C1 segment of cervical spinal cord (tissue), 14 donors: ENCODE measurements at places on chromosomes 3 and 15.

GRCh38 chr3:11522398-11522715 lies 121.4 kb downstream of the VGLL4 start:
- DNase-seq: no peak

GRCh38 chr15:75167588-75168350 lies 33.9 kb upstream of the C15orf39 start:
- no peak for DNase-seq

DNA sequence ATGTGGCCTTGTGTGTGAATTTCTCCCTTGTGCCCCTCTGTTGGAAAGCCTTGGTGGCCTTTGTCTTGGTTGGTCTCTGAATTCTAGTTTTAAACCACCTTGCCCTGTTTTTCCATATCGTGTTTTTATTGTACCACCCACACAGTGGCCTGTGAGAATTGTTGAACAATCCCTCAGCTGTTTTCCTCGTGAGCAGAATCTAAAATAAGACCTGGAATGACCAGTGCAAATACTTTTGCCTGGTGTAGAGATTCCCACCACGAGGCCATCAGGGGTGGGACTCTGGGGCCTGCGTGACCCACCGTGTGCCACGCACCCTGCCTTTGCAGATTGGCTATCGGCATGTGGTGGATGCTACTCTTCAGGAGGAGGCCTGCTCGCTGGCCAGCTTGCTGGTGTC lies 19.0 kb upstream of the CLEC3B start:
- no peak for DNase-seq

- no peak for DNase-seq
These were observed 26.8 kb downstream of the RAB6B start for GRCh38 chr3:133868758-133869475.

DNA sequence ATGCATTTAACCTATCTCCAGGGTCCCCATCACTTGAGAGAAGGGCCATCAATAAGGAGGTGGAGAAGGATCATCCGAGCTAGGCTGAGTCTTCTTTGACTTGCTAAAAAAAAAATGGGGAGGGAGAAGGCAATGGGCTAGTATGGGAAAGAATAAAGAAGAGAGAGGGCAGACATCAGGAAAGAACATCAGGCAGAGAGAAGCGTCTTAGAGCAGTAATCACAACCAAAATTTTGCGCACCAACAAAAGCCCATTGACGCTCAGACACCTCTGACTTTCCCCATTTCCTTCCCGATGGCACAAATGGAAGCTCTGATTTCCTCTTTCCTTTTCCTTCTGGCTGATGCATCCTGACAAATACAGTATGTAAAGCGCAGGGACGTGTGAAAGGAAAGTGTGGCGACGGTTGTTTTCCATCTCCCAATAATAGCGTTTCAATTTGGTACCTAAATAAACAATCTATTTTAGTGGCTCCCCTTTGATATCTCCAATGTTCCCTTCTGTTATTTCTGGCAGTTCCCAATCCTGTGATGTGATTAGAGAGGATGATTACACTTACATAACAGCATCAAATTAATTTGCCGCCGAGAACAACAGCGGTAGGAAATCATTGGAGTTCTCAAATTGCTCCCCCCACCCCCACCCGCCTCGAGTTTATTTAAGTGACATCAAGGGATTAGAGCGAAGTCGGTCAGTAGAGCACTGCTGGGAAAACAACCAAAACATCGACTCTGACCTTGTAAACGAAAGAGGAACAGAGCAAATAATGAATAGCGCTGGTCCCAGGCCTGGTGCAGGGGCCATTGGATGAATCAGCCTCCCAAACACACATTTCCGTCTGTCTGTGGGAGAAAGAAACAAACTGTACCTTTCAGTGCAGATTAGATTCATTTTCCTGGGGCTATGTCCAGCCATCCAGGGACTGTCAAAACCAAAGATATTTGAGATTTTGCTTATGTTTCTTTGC lies 273.3 kb upstream of the ICE2 start:
- no peak for DNase-seq

DNA sequence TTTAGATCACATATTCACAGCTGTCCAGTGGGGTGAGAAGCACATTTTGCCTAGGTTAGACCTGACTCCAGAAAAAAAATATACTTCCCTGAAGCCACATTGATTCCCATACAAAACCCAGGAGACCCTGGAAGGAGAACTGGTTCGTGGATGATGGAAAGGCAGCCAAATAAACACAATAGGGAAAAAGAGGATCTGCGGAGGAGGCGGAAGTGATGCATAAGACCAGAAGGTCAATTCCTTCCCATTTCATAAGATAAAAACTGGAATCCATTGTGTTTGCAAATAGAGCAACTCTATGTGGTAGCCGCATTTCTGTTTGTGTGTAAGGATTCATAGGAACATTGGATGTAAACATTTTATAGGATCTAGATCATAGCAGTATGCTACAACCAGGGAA lies 781.9 kb upstream of the GRM7 start:
- DNase-seq: no peak

DNA sequence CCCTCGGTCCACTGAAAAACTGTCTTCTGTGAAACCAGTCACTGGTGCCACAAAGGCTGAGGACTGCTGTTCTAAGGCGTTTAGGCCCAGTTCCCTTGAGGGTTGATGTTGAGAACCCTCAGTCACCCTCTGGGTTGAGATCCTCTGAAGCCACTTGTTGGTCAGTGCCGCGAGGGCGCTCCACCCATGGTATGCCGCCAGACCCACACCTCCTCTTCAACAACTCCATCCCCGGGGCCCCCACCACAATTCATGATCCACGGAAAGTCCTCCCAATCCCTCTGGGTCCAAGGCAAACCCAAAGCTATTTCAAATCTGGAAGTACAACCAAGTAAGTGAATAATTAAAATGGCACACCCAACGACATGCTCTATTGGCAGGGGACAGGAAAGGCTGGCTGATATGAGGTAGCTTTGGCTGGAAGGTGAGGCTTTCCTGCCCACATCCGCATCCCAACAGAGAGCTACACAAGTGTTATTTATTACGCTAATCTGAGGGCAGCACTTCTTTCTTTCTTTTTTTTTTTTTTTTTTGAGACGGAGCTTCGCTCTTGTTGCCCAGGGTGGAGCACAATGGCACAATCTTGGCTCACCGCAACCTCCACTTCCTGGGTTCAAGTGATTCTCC lies 58.1 kb downstream of the XXYLT1 start:
- DNase-seq: no peak

DNA sequence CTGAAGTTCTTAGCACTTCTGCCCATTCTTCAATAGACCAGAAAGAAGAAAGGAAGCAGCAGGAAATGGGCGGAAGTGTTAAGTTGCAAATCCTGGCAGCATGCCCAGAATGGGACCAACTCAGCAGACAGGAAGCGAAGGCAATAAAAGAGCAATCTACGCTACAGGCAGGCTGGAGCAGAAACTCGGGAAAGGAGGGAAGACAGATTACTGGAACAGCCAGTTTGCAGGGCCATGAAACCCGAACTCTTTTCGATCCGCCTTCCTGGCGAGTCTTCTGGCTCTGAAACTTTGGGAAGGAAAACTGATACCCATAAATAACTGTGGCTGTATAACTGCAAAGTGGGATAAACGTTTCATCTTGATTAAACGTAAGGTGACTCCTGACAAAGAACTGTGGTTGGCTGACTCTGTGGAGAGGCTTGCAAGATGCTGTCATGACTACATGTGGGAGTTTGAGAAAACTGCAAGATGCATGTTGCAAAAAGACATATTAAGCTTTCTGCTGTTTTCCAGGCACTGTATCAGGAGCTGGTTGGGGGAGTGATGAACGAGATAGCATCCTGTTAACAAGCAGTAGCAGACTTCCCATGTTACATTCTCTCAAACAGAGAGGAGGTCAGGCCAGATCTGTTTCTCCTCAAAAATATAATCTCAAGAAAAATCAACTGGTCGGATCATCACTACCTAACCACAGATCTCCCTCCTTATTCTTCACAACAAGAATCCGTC lies 67.8 kb downstream of the FMN1 start:
- DNase-seq: no peak

DNA sequence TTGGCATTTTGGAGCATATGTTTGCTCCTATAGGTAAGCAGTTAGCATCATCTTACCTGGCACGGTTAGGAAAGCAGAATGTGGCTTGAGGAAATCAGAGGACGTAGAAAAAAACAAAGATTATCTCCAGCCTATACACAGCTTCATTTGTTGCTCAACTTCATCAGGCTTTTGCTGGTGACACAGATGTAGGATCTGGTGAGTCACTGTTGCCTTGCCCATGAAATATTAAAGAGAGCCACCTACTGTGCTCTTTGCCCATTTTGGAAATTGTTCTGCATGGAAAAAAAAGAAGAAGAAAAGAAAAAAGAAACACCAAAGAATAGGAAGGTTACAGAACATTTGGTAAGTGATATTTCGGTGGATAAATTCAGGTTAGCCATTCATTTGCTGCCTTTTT lies 3.8 kb downstream of the IL1RAP start:
- no peak for DNase-seq

GRCh38 chr3:122004107-122004506 lies 17.9 kb downstream of the ILDR1 start:
- no peak for DNase-seq

DNA sequence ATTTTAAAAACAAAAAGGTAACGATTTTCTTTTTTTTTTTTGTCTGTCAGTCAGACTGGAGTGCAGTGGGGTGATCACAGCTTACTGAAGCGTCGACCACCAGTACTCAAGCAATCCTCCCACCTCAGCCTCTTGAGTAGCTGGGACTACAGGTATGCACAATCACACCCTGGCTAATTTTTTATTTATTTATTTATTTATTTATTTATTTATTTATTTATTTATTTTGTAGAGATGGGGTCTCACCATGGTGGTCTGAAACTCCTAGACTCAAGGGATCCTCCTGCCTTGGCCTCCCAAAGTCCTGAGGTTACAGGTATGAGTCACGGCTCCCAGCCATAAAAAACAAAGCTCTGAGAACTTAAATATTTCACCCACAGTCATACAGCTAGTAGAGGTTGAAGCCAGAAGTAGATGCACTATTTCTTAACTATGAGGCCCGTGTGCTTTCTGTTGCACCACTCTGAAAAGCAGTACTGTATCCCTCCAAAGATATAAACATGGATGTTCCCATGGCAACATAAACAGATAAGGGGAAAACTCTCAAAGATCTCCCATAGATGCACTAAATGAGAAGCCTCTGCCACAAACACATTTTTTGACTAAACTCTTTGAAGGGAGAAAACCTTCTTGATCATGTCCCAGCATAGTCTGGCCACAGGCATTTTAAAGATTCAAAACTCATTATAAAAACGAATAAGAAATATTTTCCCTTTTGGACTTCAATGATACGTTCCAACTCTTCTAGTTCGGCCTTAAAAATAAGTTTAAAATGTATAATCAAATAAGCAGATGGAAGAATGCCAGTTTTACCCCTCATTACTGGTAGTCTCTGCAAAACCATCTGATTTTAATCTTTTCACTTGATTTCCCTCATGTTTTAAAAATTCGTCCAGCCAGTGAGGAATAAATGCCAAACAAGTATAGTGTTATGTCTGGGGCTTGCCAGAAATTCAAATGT lies 162.3 kb upstream of the ARHGEF26 start:
- DNase-seq: no peak

DNA sequence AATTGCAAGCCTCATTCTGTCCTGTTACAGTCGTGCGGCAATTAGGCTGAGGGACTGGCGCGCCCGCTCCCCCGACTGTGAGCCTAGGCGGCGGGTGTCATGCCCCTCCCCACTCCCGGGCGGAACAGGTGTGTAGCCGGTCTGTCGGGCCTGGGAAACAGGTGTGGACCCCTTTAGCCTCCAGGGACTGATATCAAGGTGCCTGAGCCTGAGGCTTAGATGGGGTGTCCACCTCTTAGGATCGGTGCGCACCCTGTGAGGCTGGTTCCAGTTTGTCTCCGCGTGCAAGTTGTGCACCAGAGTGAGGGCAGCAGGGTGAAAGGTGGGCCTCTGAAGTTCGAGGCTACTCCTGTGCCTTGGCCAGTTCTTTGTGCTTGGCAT lies 686 bp downstream of the VPS8 start:
- DNase-seq: no peak

DNA sequence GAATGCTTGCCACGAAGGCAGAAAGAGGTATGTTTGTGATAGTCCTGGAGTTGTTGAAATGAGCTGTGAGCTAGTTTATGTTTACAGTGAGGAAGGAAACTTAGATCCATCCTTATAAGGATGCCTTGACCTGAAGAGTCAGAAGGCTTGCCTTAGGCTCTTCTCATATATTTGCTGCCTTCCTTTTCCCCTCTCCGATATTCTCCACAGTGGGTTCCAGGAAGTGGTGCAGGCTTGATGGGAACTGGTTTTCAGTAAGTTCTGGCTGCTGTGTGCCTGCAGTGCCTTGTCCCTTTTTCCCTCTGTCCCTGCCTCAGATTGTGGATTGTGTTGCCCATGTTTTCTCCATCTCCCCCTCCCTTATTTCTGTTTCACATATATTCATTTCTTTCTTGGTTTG lies 287.3 kb upstream of the UBE2E1 start:
- no peak for DNase-seq

GRCh38 chr3:138899351-138899991 lies 47.5 kb downstream of the FOXL2 start:
- DNase-seq: no peak

- no peak for DNase-seq
These were observed 1136.1 kb downstream of the OTOL1 start for GRCh38 chr3:162632672-162633071.

- no peak for DNase-seq
These were observed 16.9 kb upstream of the NXPE3 start for GRCh38 chr3:101762041-101762646.

DNA sequence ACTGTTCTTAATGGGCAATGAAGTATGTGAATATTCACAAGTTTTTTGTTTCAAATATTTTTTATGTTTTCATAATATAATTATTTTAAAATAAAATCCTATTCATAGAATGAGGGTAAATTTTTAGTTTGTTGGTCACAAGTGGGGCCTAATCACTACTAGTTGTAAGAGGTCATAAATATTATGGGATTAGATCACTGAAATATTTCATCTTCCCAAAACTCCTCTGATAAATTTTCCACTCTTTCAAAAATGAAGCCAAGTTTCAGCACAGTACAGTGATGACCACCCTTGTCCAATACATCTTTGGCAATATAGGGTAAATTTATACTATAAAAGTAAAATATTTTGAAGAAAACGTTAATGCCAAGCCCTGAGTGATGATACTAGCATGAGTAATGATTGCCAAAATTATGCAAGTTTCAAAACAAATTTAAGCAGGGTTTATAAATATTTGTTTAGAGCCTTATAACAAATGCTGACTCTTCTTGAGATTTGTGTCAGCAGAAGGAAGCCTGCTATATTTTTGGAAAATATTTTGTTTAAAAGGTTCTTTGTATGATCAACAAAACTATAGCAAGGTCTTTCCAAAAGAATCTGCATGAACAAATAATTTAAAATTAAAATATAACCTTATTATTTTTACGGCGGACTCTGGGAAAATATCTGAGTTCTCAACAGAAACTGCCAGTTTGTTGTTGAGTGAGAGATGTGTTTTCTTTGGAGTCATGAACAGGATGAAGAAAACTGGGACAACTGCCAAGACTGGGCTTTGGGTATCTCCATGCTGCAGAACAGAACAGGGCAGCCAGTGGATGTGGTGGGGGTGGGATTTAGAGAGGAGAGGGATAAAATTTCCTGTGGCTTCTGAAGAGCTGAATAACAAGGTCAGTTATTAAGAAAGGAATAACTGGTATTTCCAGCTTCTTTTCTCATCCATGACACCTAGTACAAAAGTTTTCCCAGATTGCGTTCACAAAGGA lies 17.9 kb upstream of the TM4SF1 start:
- no peak for DNase-seq

- DNase-seq: no peak
These were observed 46.4 kb downstream of the ZNF106 start for GRCh38 chr15:42444415-42445063.
